ENCODE measurements at places on chromosomes 3 and 15. TPM values are rescaled to one million over a fixed set of nuclear protein-coding genes. Genes with fewer than 3 reads are reported as not detected.

Gene SPINT1
- total RNA-seq: 1.6 TPM

Gene C2CD4A
- total RNA-seq: 1.3 TPM

Gene PRTG
- 3.9 TPM for total RNA-seq

Gene ADAMTS7
- total RNA-seq: 11.2 TPM

Gene KIF9
- 4.4 TPM for total RNA-seq

Gene LMAN1L
- total RNA-seq: not detected

Gene PLD1
- total RNA-seq: 98.1 TPM

Gene HHATL
- total RNA-seq: not detected

Gene FBXO40
- total RNA-seq: under 0.01 TPM

Gene LRRIQ4
- not detected for total RNA-seq

Gene GOLGA6D
- total RNA-seq: under 0.01 TPM

Gene TRIM69
- 13.7 TPM for total RNA-seq

Gene GCNT3
- total RNA-seq: not detected

Gene SH2D7
- total RNA-seq: not detected

Gene TCAIM
- 13.0 TPM for total RNA-seq

Gene CCR8
- total RNA-seq: not detected

Gene IL17RB
- not detected for total RNA-seq

Gene MYZAP
- total RNA-seq: 53.4 TPM

Gene WDR93
- under 0.01 TPM for total RNA-seq

Gene NOX5
- total RNA-seq: not detected

Gene KIF7
- 0.81 TPM for total RNA-seq

Gene ASB14
- total RNA-seq: not detected

Gene TMCO5A
- total RNA-seq: not detected

Gene KNG1
- total RNA-seq: not detected

Gene CHDH
- total RNA-seq: 1.2 TPM

Gene CCNB2
- total RNA-seq: 18.7 TPM

Gene CDC25A
- 10.8 TPM for total RNA-seq

Gene EFCAB12
- total RNA-seq: not detected

Gene ERICH6
- not detected for total RNA-seq

Gene ZNF662
- total RNA-seq: 0.81 TPM

Gene LRRC3B
- total RNA-seq: not detected

Gene CCR9
- not detected for total RNA-seq

Gene ZPLD1
- not detected for total RNA-seq

Gene GPR62
- not detected for total RNA-seq

Gene GXYLT2
- under 0.01 TPM for total RNA-seq

Gene RPS17
- 1,120 TPM for total RNA-seq

Gene PP2D1
- not detected for total RNA-seq

Gene IL5RA
- total RNA-seq: not detected

Gene ABCC5
- 7.9 TPM for total RNA-seq

Gene DOCK3
- under 0.01 TPM for total RNA-seq

Gene GMPS
- total RNA-seq: 10.0 TPM

Gene CHL1
- not detected for total RNA-seq

Gene SLC25A20
- total RNA-seq: 19.3 TPM

Gene AMIGO3
- not detected for total RNA-seq

Gene PRKCD
- total RNA-seq: 2.8 TPM

Gene HDC
- total RNA-seq: not detected

Gene SATB1
- 11.5 TPM for total RNA-seq

Gene DNAJA4
- total RNA-seq: 7.3 TPM

Gene INTS14
- total RNA-seq: 27.4 TPM

Gene AGBL1
- not detected for total RNA-seq

Gene IGSF11
- not detected for total RNA-seq

Gene JMJD7
- 3.1 TPM for total RNA-seq

Gene SNTN
- total RNA-seq: not detected
